Right lung (tissue), 10 donors: ENCODE measurements at places on chromosomes 6 and 20.

DNA sequence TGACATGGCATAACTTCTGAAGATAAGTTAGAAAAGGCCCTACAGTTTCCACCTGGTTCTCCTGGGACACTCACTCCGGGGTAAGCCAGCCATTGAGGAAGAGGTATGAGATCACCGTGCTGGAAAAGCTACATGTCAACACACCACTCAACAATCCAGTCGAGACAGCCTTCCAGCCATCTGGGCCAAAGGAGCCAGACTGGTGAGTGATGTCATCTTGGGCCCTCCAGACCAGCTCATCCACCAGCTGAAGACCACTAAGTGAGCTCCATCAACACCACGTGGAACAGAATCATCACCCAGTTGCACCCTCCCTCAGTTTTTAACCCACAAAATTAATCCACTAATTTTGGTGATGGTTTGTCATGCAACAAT lies 32.3 kb upstream of the RSPO4 start:
- DNase-seq, result no peak

- DNase-seq, result no peak
Measured at GRCh38 chr6:12815884-12816600, 99.5 kb downstream of the PHACTR1 start.

- no peak for DNase-seq
Measured at GRCh38 chr6:32047539-32047854, 9.3 kb downstream of the CYP21A2 start.

DNA sequence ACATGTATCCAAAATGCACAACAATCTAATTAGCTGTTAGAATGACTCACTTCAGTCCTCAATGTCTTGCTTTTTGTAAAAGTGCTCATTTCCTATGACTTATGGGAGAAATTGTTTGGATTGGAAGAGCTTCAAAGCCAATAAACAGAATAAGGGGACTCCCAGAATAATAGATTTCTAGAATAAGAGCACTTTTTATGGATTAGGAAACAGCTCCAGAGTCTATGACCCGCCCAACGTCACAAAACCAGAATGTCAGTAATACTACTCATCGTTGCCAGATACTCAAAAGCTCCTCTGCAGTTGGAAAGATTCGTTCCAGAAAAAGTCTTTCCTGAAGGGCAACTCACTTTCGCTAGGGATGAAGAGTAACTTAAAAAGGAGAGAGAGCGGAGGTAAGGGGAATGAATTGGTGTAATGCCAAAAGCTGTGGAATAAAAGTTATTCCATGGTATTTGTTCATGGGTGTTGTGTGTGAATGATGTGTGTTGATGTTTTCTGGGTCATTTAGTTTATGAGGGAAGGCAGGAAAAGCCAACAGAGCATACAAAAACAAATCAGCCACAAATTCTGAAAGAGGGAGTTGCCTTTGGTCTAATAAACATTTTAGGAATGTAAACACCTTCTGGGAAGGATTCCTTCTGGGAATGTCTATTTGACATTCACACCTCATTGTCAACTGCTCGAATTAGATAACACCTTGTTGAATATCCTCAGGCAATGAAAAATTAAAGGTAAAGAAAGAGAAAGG lies 64.6 kb downstream of the SYNE1 start:
- DNase-seq, result no peak

DNA sequence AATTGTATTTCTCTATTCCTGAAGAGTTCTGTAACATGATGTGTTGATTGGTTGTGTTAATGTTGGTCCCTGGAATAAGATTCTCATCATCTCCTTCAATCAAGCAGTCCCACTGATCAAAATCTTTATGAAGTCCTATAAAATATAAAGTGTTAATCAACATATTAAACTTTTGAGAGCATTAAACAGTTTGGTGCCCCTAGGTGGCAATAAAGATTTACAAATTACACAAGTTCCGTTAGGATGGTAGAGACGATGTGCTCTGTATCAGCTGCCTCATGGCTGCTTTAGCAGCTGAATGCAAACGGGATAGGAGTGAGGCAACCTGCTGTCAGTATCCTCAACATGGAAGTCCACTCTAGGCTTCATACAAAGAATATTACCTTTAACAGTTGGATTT lies 16.9 kb downstream of the TDRD6 start:
- no peak for DNase-seq

- no peak for DNase-seq
Measured at GRCh38 chr20:12961725-12962124, 47.0 kb upstream of the SPTLC3 start.

DNA sequence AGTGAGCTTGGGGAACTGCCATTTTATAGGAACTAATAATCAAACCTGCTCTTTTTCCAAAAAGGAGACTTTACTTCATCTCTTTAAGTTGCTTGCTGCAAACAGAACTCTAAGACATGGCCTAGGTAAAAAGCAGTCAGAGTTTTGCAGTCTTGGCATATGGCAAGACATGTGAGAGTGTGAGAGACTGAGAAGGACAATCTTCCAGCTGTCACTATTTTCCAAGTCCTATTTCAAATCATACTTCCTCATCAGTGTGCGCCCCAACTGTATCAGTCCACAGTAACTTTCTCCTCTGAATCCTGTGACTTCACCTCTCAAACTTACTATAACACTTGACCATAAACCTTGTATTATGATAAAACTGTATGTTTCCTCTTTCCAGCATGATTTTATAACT lies 10.4 kb downstream of the CALHM6 start:
- no peak for DNase-seq

- no peak for DNase-seq
Measured at GRCh38 chr6:121635355-121635754, 199.9 kb downstream of the GJA1 start.

DNA sequence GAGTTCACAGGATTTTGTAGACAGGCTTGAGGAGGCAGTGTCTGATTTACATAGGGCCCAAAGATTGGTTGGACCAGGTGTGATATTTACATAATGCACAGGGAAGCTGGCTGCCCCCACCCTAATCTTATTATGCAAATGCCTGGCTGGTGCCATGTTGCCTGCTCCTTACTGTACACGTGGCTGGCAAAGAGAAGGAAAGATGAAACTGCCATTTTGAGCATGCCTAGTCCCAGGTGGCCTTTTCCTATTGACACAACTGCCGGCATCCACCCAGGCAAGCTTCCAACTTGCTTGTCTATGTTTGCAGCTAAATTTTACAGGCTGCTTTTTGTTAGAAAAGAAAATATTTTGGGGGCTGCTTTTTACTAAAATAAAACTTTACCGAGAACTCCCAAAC lies 174.6 kb downstream of the LMBRD1 start:
- DNase-seq, result no peak

- no peak for DNase-seq
Measured at GRCh38 chr6:7642791-7643190, 52.8 kb downstream of the SNRNP48 start.

DNA sequence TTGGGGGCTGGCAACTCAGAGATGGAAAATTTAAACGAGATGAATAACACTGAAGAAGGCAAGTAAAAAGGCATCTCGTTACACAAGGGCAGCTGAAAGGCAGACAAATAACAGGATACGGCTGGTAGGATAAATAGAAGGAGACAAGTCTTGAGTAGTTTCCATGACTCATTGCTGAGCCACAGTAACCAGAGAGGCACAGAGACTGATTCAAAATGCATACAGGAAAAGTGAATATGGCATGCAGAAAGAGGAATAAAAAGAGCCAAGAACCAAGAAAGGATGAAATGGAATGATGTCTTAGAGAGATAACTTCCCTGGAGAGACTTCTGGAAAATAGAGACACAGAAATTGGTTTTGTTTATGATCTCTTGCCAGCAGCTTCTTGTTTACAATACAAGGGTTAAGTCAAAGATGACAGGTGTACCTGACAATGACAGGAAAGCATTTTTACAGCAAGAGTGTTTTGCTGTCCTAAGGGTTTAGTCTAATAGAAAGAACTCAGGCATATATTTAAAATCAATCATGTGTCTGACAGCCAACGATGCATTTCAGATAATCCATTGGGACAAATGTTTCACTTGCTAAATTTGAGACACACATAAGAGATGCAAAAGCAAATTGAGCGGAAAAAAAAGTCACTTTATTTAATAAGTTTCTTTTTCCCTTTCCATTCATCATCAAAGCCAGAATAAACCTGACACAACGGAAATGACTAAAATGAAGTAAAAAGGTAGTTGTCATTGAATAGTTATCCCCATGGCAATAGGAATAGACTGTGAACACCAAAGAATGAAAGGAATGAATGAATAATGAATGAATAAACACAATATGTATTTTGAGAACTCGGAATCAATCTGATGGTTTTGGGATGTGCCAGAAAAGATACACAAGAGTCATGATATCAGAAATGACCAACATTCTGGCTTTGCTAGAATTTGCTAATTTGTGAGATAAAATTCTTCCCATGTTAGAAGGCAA lies 68.0 kb upstream of the KCNQ5 start:
- no peak for DNase-seq

GRCh38 chr6:90466154-90466940 lies 120.5 kb downstream of the MAP3K7 start:
- no peak for DNase-seq

- DNase-seq, result no peak
Measured at GRCh38 chr6:169215201-169215681, 38.4 kb downstream of the THBS2 start.

DNA sequence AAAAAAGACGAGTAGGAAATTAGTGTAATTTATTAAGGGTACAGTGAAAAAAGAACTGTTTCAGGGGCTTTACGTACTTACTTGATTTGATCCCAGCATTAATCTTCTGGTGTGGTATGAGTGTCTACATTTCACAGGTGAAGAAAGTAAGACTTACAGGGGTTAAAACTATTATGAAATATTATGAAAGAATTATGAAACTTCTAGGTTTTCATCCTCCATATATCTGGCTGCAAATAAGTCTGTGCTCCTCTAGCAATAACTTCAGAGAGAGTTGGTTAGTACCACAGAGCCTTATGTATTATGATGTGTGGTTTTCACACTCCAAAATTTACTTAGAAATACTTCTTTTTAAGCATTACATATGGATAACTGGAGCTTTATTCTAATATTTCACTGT lies 41.9 kb downstream of the ZFAND3 start:
- DNase-seq, result no peak

- no peak for DNase-seq
Measured at GRCh38 chr6:6866656-6867403, 240.9 kb upstream of the RREB1 start.

- no peak for DNase-seq
Measured at GRCh38 chr6:22697306-22697705, 127.9 kb downstream of the HDGFL1 start.

- no peak for DNase-seq
Measured at GRCh38 chr20:31568773-31569162, 36.3 kb upstream of the ID1 start.

GRCh38 chr20:39094391-39094790 lies 132.2 kb downstream of the DHX35 start:
- no peak for DNase-seq

- DNase-seq, result no peak
Measured at GRCh38 chr6:84842525-84843166, 78.2 kb upstream of the TBX18 start.

GRCh38 chr6:27669624-27670301 lies 196.9 kb upstream of the ZNF184 start:
- DNase-seq, result no peak

DNA sequence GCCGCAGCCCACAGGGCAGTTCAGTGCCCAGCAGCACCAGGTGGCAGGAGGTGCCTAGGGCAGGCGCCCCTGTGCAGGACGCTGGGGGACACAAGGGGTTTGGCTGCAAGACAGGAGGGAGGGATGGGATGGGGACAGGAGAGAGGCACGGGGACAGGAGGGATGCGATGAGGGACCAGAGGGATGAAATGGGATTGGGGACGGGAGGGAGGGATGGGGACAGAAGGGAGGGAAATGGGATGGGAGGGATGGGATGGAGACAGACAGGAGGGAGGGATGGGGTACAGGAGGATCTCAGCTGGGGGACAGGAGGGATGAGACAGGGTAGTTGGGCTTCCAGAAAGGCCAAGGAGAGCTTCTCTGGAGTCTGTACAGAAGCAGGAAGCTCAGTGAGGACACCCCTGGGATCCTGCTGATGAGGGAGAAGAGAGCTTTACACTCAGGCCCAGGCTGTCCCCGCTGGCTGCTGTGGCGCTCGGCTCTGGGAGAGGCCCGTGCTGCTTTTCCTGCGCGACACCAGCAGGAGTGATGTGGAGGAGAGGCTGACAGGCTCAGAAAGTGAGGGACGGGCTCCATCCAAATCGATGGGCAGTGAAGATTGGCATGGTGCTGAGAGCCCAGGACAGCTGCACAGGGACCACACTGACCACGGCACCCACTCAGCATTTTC lies 400.8 kb downstream of the SMOC2 start:
- no peak for DNase-seq

DNA sequence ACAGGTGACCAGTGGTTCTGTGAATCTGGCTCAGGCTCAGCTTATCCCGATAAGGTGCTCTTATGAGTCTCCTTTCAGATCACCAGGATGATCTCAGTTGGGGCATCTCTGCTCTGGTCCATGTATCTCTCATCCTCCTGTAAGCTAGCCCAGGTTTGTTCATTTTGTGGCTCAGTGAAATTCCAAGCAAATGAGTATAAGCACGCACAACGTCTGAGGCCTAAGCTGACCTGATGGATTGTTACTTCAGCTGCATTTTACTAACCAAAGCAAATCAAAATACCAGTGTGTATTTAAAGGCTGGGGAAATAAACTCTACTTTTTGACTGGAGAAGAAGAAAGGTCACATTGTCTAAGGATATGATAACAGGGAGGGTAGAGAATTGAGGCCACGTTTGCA lies 551.0 kb upstream of the BTBD3 start:
- no peak for DNase-seq

GRCh38 chr20:35883778-35884540 lies 70.3 kb downstream of the SCAND1 start:
- DNase-seq, result peak; percentile 46

- no peak for DNase-seq
Measured at GRCh38 chr20:7171911-7172310, 404.4 kb downstream of the BMP2 start.
